Esophagus muscularis mucosa (tissue), 4 donors: ENCODE measurements at places on chromosomes 11 and 22. TPM values are rescaled to one million over a fixed set of nuclear protein-coding genes. Genes with fewer than 3 reads are reported as not detected.

The TCN1 gene
- total RNA-seq: not detected

The IL18 gene
- 6.7 TPM for total RNA-seq

The MCAM gene
- total RNA-seq: 987 TPM

The ESAM gene
- total RNA-seq: 52.8 TPM

The CHST1 gene
- total RNA-seq: 3.5 TPM

The RAB3IL1 gene
- 31.5 TPM for total RNA-seq

The MS4A7 gene
- total RNA-seq: 23.1 TPM

The LAYN gene
- total RNA-seq: 13.6 TPM
